AG08396 (cell line): ENCODE measurements at places on chromosomes 5 and 9.

DNA sequence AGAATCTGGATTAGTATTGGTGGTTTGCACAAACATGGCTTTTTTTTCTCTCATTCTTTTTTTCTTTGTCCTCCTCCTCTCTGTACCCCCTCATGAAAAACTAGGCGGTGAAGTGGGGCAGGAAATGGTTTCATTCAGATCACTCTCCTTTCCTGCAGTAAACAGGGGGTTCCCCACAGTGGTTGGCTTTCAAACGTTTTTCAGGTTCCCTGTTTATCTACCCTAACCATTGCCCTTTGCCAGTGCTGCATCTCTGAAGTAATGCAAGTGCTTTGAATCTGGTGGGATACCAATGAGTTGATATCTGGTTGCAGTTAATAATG, 29.8 kb downstream of the NR4A3 start:
- no peak for DNase-seq

DNA sequence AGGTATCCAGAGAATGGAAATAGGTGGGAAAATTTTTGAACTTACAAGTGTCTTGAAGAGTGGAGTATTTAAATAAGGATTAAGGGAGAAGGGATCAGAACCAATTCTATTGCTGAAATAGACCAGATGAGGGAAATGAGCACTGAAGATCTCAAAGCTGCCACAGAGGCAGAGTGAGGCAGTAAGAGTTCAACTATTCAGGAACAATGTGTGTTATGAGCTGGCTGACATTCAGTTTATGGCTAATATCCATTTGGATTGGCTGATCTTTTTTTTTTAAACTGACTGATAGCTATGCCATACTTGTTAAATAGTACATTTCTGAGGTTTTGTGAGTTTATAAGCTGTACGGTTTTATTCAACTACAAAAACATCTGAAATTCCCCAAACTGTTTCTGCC, 95.3 kb upstream of the GNA14 start:
- DNase-seq: peak; percentile 50

DNA sequence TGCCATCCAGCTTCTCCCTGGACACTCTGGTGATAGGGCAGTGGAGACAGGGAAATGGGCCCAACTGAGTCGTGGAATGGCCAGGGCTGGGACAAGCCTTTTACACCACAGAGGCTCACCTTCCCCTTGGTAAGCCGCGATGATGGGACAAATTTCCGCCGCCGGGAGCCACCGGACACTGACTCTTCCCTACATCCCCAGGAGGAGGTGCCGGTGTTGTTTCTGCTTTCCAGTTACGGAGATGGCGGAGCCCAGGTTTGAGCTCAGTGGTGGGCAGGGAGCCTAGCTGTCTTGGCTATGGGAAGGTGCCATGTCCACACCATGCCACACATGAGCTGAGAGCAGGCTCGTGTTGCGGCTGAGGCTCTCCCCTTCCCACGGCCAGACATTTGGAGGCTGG, 19.9 kb upstream of the WNK2 start:
- DNase-seq: no peak

GRCh38 chr5:43121913-43122484, 1.3 kb downstream of the ZNF131 start:
- peak; percentile 70 for DNase-seq

- DNase-seq: no peak
Observed at GRCh38 chr5:157358871-157359270, 92.9 kb downstream of the CYFIP2 start.

GRCh38 chr5:151345808-151346478, 1.4 kb downstream of the SLC36A2 start:
- peak; percentile 53 for DNase-seq

DNA sequence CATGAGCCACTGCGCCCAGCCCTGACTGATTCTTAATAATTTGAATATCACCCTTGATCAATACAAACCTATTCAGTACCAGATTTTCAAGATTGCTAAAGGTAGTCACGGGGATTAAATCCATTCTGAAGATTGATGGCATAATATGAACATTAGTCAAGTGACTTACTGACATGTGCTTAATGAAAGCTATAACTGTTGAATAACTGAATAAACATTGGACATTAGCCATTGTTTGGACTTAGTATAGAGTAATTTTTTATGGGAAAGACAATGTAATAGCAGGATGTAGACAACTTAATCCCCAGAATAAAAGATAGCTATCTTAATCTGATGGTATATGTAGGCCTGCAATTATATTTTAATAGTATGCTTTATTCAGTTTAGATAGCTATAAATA, 35.0 kb upstream of the VPS13A start:
- DNase-seq: no peak

GRCh38 chr9:17962747-17963146, 383.9 kb downstream of the SH3GL2 start:
- no peak for DNase-seq

GRCh38 chr5:72107901-72108201, 576 bp downstream of the MAP1B start:
- no peak for DNase-seq

DNA sequence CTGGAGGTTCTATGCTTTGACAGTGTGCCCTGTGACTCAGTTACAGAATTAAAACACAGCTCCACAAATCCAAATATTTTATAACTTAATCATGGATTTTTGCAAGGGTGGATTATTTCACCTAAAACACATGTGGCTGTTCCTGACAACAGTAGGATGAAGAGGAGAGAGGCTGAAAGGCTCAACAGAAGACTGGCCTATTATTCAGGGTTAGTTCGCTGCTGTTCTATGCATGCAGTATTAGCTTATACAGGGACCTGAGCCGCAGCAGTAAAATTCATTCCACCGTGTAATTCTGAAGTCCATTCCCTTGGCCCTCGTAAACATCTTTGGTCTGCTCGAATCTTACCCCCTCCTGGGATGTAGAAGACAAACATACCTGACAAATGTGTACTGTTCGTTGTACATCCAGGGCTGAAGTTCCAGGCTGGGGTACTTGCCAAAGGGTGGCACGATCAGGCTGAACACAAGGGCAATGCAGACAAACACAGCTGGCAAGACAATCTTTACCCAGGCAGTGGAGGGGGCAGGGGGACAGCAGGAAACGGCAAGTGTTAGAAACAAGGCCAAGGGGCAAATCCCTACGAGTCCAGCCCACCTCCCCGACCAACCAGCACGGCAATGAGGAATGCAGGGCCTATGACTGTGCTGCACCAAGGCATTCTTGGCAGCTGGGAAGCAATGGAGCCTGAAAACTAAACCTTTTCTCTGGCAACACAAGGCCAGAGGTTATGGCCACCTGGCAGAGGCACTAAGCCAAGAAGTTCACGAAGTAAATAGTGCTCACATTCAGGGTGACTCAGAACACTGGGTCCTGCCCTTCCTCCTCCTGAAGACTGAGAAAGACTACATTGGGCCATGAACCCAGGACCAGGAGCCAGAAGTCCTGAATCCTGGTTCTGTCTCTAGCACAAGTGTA, 46.8 kb downstream of the NIPSNAP3B start:
- DNase-seq: peak; percentile 34

- no peak for DNase-seq
Observed at GRCh38 chr5:76794871-76795270, 24.0 kb upstream of the F2RL1 start.

- no peak for DNase-seq
Observed at GRCh38 chr9:70003901-70004714, 39.5 kb upstream of the MAMDC2 start.

DNA sequence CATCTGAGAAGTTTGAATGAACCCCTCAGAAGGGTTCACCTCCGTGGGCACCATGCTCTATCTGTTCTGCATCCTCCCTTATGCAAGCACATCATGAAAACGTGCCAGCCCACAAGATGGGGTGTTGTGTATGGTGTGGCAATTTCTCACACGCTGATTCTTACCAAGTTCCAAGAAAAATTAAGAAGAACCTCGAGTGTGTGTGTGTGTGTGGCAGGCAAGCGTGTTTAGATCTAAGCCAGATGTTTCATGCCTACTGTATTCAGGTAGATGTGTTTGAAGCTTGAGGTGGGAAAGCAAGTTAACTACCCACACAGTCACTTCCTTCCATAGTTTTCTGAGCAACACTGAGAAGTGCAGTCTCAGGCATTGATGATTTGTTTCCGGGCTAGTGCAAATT, 77.7 kb upstream of the GNA14 start:
- no peak for DNase-seq

DNA sequence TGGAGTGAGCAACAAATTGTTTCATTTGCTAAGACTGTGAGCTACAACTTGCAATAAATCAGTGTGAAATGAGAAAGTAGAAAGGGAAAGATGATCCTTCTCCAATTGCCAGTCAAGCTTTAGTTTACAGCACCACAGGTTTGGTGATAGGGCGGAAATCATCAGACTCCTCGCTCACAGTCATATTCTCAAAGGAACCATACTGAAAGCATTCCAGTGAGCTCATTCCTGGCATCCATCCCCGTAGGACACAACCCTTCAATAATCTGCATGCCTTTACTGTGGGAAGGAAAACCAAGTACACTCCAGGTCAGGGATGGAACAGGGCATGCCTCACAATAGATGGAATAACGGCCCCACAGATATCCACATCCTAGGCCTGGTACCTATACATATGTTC, 80.7 kb downstream of the FSTL4 start:
- no peak for DNase-seq

GRCh38 chr9:81915801-81916505, 12.3 kb upstream of the SPATA31D4 start:
- no peak for DNase-seq

GRCh38 chr5:150562832-150563231, 54.9 kb downstream of the NDST1 start:
- no peak for DNase-seq

- DNase-seq: peak; percentile 45
Observed at GRCh38 chr9:36039696-36040095, 3.0 kb downstream of the RECK start.

- no peak for DNase-seq
Observed at GRCh38 chr5:97097326-97098230, 44.8 kb downstream of the LIX1 start.

- no peak for DNase-seq
Observed at GRCh38 chr9:79046401-79046800, 525.4 kb upstream of the TLE4 start.

DNA sequence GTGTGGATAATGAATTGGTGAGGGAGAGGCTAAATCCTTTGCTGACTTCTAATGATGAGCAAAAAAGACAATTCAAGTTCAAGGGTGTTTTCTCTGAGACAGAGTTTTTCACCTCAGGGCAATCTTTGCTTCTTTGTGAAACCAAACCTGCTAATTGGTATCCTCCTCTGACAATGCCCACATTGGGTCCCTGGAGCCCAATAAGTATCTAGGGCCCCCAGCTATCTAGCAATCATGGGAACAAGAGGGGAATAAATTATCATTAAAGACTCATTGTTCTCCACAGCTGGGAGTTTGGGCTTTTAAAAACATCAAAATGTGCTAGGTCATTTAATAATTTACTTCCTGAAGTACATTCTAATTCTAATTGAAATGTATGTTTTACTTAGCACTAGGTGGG, 227.3 kb downstream of the TMEM167A start:
- DNase-seq: no peak

GRCh38 chr5:173675287-173675996, 59.0 kb upstream of the BOD1 start:
- no peak for DNase-seq

DNA sequence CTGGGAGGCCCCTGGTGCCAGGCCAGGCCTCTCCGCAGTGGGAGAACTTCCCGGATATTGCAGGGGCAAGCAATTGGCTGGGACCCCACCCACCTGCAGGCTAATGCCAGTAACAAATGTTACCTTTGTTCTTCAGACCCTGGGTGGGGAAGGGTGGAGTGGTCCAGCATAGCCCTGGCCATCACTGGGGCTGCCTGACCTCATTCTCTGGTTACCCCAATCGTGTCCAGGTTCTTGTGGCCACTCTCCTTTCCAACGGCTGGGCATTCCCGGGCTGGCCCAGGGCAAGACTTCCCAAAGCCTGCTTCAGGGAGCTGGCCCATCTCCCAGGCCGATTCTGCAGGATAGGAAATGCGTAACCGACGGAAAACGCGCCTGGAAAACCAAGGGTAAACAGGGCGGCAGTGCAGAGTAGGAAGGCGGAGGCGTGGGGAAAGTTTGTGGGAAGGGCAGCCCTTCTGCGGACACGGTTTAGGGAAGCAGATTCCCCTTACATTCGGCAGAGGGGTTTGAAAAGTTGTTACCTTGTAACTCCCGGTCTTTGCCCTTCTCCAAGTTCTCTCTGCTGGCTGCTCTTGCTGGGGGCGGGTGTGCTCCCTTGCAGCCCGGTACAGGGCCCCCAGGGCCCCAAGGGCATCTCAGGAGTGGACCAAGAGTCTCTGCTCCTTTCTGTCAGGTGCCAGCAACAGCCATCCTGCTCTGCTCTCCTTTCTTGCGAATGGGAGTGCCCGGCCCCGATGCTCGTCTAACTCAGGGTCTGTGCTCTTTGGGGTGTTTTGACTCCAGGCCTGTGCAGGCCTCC, 3.5 kb downstream of the NRARP start:
- no peak for DNase-seq

GRCh38 chr5:151024440-151025249, 4.3 kb downstream of the GPX3 start:
- no peak for DNase-seq

DNA sequence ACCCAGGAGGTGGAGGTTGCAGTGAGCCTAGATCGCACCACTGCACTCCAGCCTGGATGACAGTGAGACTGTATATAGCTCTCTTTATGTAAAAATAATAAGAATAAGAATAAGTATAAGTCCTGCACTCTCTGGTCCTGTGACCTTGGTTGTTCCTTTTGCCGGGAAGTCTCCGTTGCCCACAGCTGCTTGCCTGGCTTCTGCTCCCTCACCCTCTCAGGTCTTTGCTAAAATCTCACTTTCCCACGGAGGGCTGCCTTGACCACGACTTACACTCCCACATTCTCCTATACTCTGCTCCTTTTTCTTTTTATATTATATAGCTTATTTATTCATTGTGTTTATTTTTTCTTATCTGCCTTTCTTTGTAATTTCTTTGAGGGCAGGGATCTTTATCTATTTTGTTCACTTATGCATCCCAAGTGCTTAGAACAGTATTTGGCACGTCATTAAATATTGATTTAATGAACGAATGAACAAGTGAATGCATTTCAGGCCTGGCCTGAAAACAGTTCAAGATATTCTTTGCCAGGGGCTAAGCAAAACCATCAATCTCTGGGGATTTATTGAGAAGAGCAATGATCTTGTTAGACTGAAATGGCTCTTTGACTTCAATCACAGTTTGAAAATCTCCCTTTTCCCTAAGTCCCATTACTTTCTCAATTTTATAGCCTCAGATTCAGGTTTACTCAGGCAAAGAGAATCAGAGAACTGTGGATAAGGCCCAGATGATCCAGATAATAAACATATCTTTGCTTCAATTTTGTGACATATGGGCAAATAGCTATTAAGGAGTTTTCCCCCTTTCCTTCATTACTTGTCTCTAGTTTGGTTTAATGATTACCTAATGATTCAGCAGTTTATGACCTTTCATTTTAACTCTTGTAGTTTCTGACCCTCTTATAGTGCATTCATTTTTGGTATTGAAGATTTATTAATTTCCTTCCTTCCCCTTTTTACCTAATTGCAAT, 60.8 kb upstream of the TMC1 start:
- DNase-seq: no peak

DNA sequence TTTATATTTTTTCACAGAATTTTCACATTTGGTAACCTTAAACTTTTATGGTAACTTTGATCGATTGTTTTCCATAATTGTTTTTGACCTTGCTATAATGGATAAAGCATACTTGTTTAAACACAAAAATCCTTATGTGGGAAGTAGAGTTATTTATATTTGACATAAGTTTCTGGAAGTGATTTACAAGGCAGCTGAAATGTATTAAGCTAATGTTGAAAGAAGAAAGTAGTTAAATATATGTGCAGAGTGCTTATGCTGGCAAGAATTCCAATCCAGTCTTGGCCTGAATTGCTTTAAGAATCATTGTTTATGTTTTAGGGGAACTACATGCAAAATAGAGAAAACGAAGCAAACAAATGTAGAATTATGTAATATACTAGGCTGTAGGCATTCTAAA, 763.6 kb downstream of the TAF11L14 start:
- no peak for DNase-seq

GRCh38 chr5:172064766-172065165, 58.3 kb upstream of the FBXW11 start:
- DNase-seq: no peak
